ENCODE measurements at places on chromosomes 11 and 22. TPM values are rescaled to one million over a fixed set of nuclear protein-coding genes. Genes with fewer than 3 reads are reported as not detected.

GRCh38 chr22:37060801-37061610 is 9.5 kb downstream of the KCTD17 start:
- peaks cover 31% of the 10 kb centered on the region for H3K36me3 ChIP-seq
- DNase-seq = no peak
- H3K4me1 ChIP-seq = no peaks in the 10 kb centered on the region
- H3K27ac ChIP-seq = no peak overlapping the region

DNA sequence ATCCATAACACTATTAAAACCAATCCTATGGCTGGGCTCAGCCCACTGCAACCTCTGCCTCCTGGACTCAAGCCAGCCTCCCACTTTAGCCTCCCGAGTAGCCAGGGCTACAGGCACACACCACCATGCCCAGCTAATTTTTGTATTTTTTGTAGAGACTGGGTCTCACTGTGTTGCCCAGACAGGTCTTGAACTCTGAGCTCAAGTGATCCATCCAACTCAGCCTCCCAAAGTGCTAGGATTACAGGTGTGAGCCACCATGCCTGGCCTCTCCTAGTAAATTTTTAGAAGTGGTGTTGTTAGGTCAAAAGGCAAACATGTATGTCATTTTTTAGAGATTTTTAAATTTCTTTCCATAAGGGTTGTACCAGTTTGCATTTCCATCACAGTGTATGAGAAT is 14.2 kb downstream of the F2 start:
- no peaks in the 10 kb centered on the region for H3K27me3 ChIP-seq
- no peak overlapping the region for H3K4me3 ChIP-seq
- no peak for DNase-seq
- H3K4me1 ChIP-seq = no peaks in the 10 kb centered on the region
- no peak overlapping the region for H3K27ac ChIP-seq

GRCh38 chr11:122441666-122442035 is 213.9 kb upstream of the UBASH3B start:
- H3K4me3 ChIP-seq = peak overlapping the region; percentile 64
- no peaks in the 10 kb centered on the region for H3K36me3 ChIP-seq
- no peak for DNase-seq
- H3K4me1 ChIP-seq = no peaks in the 10 kb centered on the region
- H3K27ac ChIP-seq = no peak overlapping the region

GRCh38 chr11:20310137-20310536 is 53.4 kb upstream of the HTATIP2 start:
- no peaks in the 10 kb centered on the region for H3K36me3 ChIP-seq
- no peak overlapping the region for H3K4me3 ChIP-seq
- no peak overlapping the region for H3K27ac ChIP-seq
- H3K4me1 ChIP-seq = no peaks in the 10 kb centered on the region
- no peak for DNase-seq
- peaks cover 4% of the 10 kb centered on the region for H3K27me3 ChIP-seq

DNA sequence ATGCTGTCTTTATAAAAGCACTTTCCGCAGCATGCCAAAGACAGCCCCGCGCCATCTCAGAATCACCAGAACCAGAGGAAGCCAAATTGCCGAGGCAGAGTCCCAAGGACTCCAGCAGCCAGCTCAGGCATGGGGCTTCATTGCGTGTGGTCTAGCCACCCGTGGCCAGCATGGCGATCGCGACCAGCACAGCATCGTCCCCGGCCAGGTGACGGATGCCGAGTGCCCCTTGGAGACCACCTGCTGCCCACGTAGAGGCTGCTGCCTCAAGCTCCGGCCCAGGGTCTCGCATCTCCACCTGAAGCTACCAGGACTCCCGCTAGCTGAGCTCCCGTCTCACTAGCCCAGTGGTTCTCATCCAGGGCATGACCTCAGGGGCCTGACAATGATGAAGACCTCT is 92.7 kb downstream of the TRMU start:
- no peak overlapping the region for H3K27ac ChIP-seq
- H3K4me3 ChIP-seq = no peak overlapping the region
- H3K27me3 ChIP-seq = no peaks in the 10 kb centered on the region
- H3K36me3 ChIP-seq = no peaks in the 10 kb centered on the region

DNA sequence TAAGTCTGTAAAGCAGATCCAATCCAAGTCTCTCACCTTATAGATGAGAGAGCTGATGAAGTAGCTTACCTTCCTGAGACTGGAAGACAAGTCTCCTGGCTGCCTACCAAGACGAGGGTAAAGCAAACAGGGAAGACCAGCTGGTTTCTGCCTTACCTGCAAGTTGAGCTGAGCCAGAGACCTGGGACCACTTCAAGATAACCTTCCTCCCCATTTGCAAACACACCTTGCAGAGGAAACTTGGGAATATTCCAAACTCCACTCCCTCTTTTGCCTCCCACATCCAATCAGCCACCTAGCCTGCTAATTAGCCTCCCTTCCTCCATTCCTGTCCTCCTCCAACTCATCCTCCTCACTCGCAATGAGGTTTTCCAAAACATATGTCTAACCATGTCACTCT is 23.4 kb upstream of the ROBO3 start:
- no peak overlapping the region for H3K4me3 ChIP-seq
- peaks cover 22% of the 10 kb centered on the region for H3K4me1 ChIP-seq
- no peak overlapping the region for H3K27ac ChIP-seq
- DNase-seq = no peak
- no peaks in the 10 kb centered on the region for H3K36me3 ChIP-seq

DNA sequence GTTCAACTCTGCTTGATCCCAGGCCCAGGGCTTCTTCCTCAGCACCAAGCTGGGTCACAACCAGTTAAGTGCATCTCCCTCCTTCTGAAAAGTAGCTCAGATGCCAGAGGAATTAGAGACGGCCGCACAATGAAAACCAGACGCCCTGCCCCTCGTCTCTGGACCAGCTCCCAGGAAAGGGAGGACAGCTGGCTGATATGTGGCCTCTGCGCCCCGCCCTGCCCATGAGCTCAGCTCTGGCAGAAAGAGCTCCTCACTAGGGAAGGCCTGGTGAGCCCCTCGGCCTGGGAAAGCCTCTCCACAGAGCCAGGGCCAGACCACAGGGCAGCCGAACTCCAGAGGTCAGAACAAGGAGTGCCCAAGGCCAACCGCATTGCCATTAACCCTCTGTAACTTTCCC is 18.1 kb upstream of the SCGB1A1 start:
- DNase-seq = peak; percentile 93
- no peaks in the 10 kb centered on the region for H3K36me3 ChIP-seq
- H3K4me1 ChIP-seq = peaks cover 64% of the 10 kb centered on the region

DNA sequence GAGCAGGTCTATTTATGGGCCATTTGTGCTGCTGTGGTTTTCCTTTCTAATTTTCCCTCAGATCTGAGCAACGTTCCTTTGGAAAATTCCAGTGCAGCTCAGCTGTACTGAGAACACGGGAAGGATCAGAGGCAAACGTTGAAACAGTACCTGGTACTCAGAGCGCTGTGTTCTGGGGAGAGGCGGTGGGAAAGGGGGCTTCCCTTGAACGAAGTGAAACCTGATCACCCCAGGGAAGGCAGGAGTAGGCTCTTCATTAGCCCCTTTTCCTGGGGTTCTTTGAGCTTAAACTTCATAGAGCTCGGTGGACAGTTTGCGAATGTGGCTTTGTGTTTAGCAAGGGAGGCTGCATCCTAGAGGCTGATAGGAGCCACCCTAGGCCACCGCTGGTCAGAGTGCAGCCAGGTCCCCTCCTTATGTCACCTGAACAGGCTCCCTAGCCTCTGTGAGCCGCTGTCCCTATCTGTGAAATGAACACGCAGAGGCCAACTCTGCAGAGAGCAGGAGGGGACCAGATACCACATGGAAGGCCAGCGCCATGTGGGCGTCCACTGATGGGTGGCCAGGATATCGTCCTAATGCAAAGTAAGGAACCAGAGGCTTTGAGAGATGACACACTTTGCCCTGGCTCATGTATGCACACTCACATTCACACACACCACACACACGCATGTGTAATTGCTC is 1464.8 kb downstream of the BRD1 start:
- peaks cover 3% of the 10 kb centered on the region for H3K27me3 ChIP-seq
- no peak for DNase-seq

- H3K36me3 ChIP-seq = no peaks in the 10 kb centered on the region
- no peak overlapping the region for H3K27ac ChIP-seq
- H3K27me3 ChIP-seq = no peaks in the 10 kb centered on the region
- DNase-seq = no peak
- no peak overlapping the region for H3K4me3 ChIP-seq
- no peaks in the 10 kb centered on the region for H3K4me1 ChIP-seq
Measured at GRCh38 chr11:64088162-64089026, 52.7 kb downstream of the FLRT1 start.

- no peaks in the 10 kb centered on the region for H3K27me3 ChIP-seq
- H3K4me3 ChIP-seq = no peak overlapping the region
- H3K4me1 ChIP-seq = peaks cover 18% of the 10 kb centered on the region
- peaks cover 65% of the 10 kb centered on the region for H3K36me3 ChIP-seq
- no peak for DNase-seq
- H3K27ac ChIP-seq = no peak overlapping the region
Measured at GRCh38 chr22:46797355-46797754, 34.9 kb downstream of the TBC1D22A start.

GRCh38 chr11:13207665-13208594 is 69.7 kb upstream of the BMAL1 start:
- no peaks in the 10 kb centered on the region for H3K36me3 ChIP-seq
- H3K27ac ChIP-seq = peak overlapping the region; percentile 24
- H3K4me3 ChIP-seq = peak overlapping the region; percentile 20
- peak; percentile 21 for DNase-seq
- H3K27me3 ChIP-seq = no peaks in the 10 kb centered on the region

GRCh38 chr22:22942511-22943329 is 55.1 kb downstream of the IGLL5 start:
- peak; percentile 54 for DNase-seq
- H3K27me3 ChIP-seq = no peaks in the 10 kb centered on the region
- no peaks in the 10 kb centered on the region for H3K4me1 ChIP-seq
- H3K4me3 ChIP-seq = no peak overlapping the region
- H3K27ac ChIP-seq = no peak overlapping the region

DNA sequence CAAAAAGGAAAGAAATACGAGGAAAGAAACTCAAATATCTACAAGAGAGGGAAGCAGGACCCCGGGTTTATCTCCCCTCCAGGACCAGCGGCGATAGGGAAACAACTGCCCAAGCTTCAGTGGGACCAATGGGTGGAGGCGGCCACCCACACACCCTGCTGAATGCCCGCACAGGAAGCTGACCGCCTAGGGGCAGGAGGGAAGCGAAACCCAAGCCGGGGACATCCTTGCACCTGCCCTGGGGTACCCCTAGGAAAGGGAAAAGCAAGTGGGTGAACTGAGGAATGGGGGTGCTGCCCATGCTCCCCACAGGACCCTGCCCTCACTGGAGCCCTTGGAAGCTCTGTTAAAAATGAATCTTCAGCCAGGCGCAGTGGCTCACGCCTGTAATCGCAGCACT is 27.6 kb upstream of the HMOX1 start:
- no peaks in the 10 kb centered on the region for H3K36me3 ChIP-seq
- no peak overlapping the region for H3K27ac ChIP-seq
- no peaks in the 10 kb centered on the region for H3K27me3 ChIP-seq
- H3K4me3 ChIP-seq = no peak overlapping the region
- H3K4me1 ChIP-seq = no peaks in the 10 kb centered on the region
- peak; percentile 59 for DNase-seq

GRCh38 chr11:79536155-79536917 is 95.5 kb upstream of the TENM4 start:
- no peaks in the 10 kb centered on the region for H3K36me3 ChIP-seq
- H3K4me1 ChIP-seq = no peaks in the 10 kb centered on the region
- DNase-seq = no peak
- H3K27me3 ChIP-seq = no peaks in the 10 kb centered on the region
- H3K27ac ChIP-seq = no peak overlapping the region

GRCh38 chr11:16960250-16960649 is 54.0 kb downstream of the PLEKHA7 start:
- H3K27ac ChIP-seq = no peak overlapping the region
- DNase-seq = no peak
- H3K36me3 ChIP-seq = no peaks in the 10 kb centered on the region
- no peaks in the 10 kb centered on the region for H3K4me1 ChIP-seq
- H3K4me3 ChIP-seq = no peak overlapping the region
- no peaks in the 10 kb centered on the region for H3K27me3 ChIP-seq

GRCh38 chr22:32800994-32801536 is 440 bp upstream of the TIMP3 start:
- H3K27me3 ChIP-seq = no peaks in the 10 kb centered on the region
- H3K4me3 ChIP-seq = peak overlapping the region; percentile 64
- H3K4me1 ChIP-seq = peaks cover 23% of the 10 kb centered on the region

GRCh38 chr22:39214006-39214382 is 30.8 kb downstream of the PDGFB start:
- H3K4me3 ChIP-seq = no peak overlapping the region
- no peaks in the 10 kb centered on the region for H3K27me3 ChIP-seq
- DNase-seq = no peak
- H3K4me1 ChIP-seq = no peaks in the 10 kb centered on the region

- H3K27ac ChIP-seq = no peak overlapping the region
- DNase-seq = peak; percentile 72
- H3K36me3 ChIP-seq = no peaks in the 10 kb centered on the region
- peaks cover 5% of the 10 kb centered on the region for H3K4me1 ChIP-seq
- H3K27me3 ChIP-seq = no peaks in the 10 kb centered on the region
- no peak overlapping the region for H3K4me3 ChIP-seq
Measured at GRCh38 chr22:27537501-27537900, 264.1 kb downstream of the MN1 start.

- no peak overlapping the region for H3K4me3 ChIP-seq
- H3K27me3 ChIP-seq = no peaks in the 10 kb centered on the region
Measured at GRCh38 chr11:82315093-82315492, 418.6 kb downstream of the FAM181B start.

GRCh38 chr11:61694946-61695706 is 14.9 kb downstream of the DAGLA start:
- H3K27ac ChIP-seq = peak overlapping the region; percentile 81
- peak overlapping the region; percentile 40 for H3K4me3 ChIP-seq
- no peaks in the 10 kb centered on the region for H3K36me3 ChIP-seq
- DNase-seq = peak; percentile 42
- peaks cover 66% of the 10 kb centered on the region for H3K4me1 ChIP-seq

Gene SEPTIN3
- total RNA-seq = 0.09 TPM

Gene UBQLNL
- total RNA-seq = 0.25 TPM

Gene KCNJ1
- 0.50 TPM for total RNA-seq

Gene OR52R1
- total RNA-seq = not detected

Gene SCGB1A1
- not detected for total RNA-seq

Gene DDTL
- not detected for total RNA-seq

Gene BIK
- total RNA-seq = 0.88 TPM

Gene C22orf23
- total RNA-seq = not detected

Gene CACNA1I
- total RNA-seq = not detected

Gene GGTLC3
- not detected for total RNA-seq
